ENCODE measurements at places on chromosomes 3 and 15.

DNA sequence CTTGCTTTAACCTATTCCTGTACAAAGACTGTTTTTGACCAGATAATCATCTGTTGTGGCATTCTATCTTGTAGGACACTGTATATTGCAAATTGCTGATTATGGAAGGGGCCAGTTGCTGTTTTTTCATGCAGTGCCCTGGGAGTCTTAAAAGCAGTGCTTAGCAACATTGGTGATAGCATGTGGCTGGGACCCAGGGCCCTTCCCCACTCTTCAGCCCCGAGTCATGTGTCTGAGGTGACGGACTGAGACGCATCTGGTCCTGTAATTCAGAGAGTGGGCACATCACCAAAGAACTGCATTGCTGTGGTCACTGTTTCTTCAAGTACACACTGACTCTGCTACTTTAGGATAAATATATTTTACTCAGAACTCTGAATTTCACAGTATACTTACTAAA lies 63.4 kb downstream of the SNRK start:
- DNase-seq: no peak

DNA sequence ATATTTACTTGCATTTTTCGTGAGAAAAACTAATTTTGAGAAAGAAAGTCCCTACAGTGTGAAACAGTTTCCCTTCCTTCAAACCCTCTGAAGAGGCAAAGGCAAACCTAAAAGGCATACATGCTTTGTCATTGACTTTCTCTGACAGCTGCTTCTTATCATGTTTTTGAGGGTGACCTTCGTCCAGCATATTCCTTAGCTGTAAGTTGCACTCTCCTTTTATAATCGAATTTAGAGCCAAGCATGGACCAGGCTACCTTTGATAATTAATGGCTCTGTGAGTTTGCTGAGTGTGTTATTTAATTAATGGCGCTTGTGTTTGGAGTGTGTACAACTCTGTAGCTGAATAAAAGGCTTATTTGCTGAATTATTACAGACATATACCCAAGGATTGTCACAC lies 684.2 kb upstream of the CFAP20DC start:
- DNase-seq: no peak

- DNase-seq: no peak
Observed at GRCh38 chr3:101219842-101220560, 100.4 kb downstream of the IMPG2 start.

DNA sequence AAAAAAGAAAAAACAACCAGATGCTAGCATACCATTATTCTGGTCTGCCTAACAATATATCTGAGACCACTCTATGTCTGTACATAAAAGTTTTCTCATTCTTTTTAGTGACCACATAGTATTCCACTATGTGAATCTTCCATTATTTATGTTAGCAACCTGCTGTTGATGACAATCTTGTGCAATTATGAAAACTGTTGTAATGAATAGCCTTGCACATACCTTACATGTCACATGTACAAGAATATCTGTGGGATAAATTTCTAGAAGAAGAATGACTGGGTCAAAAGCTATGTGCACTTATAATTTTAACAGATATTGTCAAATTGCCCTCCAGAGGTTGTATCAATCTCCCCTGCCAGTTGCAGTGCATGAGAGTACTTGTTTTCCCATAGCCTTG lies 62.5 kb downstream of the ARHGAP31 start:
- DNase-seq: no peak

GRCh38 chr3:18853269-18853668 lies 295.0 kb upstream of the KCNH8 start:
- no peak for DNase-seq
